Vagina (tissue), 2 donors: ENCODE measurements at places on chromosomes 4 and X. TPM values are rescaled to one million over a fixed set of nuclear protein-coding genes. Genes with fewer than 3 reads are reported as not detected.

GRCh38 chr4:87093443-87094123 lies 126.8 kb downstream of the KLHL8 start:
- DNase-seq, result no peak

DNA sequence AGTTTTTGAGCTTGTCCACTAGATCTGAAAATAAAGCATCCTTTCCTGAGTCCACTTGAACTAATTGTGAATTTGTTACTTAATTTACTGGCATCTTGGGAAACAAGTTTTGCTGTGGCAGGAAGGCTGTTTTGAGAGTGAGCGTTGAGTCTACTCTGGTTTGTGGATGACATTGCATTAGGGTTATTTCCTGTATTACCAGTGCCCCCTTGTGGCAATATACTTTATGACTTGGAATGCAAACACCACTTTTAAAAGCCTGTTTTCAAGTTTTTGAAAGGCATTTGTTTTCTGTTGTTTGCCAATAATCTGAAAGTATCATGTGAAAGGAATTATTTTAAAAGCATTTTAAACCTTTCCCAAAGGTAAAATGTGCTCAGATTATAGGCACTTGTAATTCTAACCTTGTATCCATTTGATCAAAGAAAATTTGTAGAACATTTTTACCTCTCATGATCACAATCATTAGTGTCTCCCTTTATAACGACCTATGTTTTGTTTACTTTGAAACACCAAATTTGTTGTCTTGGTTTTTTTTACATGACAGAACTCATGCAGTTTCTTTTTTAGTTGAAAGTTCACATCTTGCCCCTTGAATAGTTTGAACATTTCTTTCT lies 18.0 kb upstream of the CYP2U1 start:
- no peak for DNase-seq

- DNase-seq, result no peak
Measured at GRCh38 chr4:75037252-75037651, 104.3 kb downstream of the PARM1 start.

- no peak for DNase-seq
Measured at GRCh38 chr4:55214172-55214571, 88.8 kb upstream of the KDR start.

- no peak for DNase-seq
Measured at GRCh38 chrX:74490247-74490646, 69.0 kb downstream of the SLC16A2 start.

DNA sequence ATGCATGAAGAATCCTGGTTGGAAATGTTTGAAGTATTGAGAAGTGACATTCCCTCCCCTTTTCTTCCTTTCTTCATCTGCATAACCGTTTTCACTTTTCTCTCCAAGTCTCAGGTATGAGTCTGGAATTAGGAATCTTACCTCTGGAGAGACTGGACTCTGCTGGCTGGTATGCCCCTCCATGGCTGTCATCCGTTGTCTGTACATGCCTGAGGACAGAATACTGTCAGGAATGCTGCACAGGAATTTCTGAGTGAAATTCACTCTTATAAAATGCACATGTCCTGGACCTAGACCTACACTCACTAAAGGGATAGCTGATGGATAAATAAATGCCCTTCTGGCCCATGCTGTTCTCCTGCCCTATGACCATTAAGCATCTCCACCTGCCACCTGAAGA lies 179.5 kb downstream of the MSN start:
- no peak for DNase-seq

DNA sequence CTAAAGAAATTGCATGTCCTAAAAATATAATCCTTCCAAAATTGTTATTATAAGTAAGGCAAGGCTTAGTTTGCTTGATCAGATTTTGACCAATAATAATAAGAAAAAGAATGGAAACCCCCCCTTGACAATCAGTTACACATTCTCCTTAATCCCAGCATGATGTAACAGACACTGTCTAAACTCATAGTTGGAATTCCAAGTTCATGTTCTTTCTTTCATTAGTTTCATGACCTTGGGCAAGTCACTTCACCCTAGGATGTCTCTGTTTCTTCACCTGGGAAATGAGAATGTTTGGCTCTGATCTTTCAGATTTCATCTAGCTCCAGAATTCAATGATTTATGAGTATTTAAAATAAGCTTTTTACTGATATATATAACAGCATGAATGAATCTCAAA lies 64.8 kb downstream of the MAML3 start:
- no peak for DNase-seq

DNA sequence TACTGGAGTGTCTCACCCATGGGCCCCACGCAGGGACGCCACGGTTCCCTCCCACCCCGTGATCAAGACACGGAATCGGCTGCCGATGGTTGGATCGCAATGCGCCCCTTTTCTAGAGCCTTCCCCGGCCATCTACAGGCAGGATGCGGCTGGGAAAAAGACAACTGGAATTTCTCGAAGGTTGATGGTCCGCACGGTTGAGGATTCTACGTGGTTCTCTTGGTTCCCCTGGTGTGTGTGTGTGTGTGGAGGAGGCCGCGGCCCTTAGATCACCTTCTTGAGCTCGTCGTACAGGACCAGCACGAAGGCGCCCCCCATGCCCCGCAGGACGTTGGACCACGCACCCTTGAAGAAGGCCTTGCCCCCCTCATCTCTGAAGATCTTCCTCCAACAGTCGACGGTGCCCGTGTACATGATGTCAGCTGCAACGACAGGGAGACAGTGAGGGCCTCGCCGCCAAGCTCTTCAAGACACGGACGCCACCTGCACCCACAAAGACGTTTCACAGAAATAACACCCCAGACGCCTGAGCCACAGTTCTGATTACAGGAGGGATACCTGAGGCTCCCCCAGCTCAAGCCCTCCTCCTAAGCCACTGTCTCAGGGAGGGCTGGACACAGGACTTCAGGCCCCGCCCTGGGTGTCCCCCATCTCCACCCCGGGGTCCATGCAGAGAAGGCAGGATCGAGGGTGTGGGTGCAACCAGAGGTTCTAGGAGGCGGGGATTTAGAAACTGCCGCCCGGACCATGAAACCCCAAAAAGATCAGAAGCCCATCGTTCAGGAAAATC lies 5.4 kb downstream of the SLC25A6 start:
- DNase-seq, result no peak

GRCh38 chrX:130174937-130175336 lies 3.2 kb downstream of the RAB33A start:
- DNase-seq, result no peak

GRCh38 chr4:122635205-122635604 lies 14.3 kb upstream of the IL21 start:
- DNase-seq, result no peak

AFAP1 gene
- total RNA-seq, result 20.4 TPM

PRICKLE3 gene
- 26.5 TPM for total RNA-seq

PASD1 gene
- total RNA-seq, result not detected

BANK1 gene
- 1.5 TPM for total RNA-seq

GPC4 gene
- 7.6 TPM for total RNA-seq
